ENCODE measurements at places on chromosomes 1 and 21.

DNA sequence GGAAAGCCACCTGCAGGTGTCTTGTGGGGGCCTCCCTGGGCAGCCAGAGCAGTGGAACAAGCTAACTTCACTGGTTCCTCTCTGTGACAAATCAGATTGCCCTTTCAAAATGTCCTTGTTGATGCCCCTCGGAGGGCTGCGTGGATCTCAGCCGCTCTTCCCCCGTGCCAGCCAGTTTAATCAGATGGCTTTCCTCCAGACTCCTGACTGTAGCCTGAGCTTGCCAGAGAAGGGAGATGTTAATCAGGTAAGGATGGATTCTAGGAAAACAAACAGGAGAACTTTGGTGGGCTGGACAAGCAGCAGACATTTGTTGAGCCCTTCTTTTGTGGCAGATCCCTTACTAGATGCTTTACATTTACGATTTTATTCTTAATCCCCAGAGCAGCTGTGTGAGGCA lies 88.2 kb downstream of the DMRTA2 start:
- no peak for DNase-seq

- DNase-seq: no peak
These were observed 310.9 kb downstream of the NTNG1 start for GRCh38 chr1:107451715-107452114.

GRCh38 chr1:39701049-39701439 lies 9.8 kb upstream of the HPCAL4 start:
- DNase-seq: no peak

DNA sequence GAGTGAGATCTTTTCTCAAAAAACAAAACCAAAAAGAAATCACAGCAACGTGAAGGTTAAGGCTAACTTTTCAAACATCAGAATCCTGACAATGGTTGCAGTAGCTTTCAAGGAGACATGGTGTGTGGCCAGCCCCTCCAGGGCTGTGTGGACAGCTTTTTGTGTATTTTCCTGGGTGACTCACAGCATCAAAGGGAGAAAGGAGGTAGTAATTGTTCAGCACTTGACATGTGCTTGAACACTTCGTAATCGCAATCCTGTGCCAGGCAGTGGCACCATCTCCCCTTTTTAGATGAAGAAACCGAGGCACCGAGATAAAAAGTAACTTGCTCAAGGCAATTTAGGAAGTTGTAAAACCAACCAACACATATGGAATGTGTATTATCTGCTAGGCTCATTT lies 10.3 kb downstream of the NBL1 start:
- DNase-seq: no peak

GRCh38 chr1:45205011-45205909 lies 1.1 kb downstream of the ZSWIM5 start:
- DNase-seq: no peak

- no peak for DNase-seq
These were observed 145.5 kb downstream of the TIAM1 start for GRCh38 chr21:31198575-31198974.

DNA sequence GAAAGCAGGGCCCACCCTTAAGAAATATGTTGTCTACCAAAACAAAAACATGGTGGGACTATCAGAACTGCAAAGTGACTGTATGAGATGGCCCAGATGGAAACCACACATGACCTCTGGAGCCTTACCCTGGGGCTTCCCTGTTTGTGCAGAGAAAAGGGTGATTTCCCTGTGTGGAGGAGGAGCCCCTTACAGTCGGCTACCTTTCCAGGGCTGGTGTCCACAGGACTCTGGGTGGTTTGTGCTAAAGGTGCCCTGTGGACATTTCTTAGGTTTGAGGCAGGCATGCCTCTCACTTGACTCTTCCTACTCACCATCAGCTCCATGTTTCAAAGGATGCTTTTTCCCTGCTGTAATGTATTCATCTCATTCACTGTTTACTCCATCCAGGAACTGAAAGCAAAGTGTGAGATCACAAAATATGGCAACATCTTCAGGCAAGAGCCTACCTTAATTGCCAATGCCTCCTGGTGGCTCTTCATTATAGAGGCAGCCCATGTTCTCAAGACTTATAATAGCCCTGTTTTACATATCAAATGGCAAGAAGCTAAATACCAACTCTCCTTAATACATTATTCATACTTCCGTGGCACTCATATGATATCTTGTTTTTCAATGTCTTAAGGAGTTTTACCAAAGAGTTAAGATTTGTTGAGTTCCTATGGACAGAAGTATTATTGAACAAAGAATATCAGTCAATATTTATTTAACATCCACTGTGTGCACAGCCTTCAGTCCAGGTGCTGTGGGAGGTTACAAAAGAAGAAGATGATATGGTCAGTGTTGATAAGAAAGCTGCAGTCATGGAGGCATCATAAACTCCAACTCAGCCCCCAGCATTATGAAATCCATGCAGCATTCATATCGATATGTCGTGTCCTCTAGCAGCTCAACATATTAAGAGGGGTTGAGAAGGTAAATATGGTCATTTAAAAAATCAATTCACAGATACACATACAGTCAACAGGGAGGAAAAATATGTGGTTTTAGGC lies 15.5 kb upstream of the TFF3 start:
- no peak for DNase-seq

- DNase-seq: no peak
These were observed 20.9 kb downstream of the STYXL2 start for GRCh38 chr1:167114725-167115124.

DNA sequence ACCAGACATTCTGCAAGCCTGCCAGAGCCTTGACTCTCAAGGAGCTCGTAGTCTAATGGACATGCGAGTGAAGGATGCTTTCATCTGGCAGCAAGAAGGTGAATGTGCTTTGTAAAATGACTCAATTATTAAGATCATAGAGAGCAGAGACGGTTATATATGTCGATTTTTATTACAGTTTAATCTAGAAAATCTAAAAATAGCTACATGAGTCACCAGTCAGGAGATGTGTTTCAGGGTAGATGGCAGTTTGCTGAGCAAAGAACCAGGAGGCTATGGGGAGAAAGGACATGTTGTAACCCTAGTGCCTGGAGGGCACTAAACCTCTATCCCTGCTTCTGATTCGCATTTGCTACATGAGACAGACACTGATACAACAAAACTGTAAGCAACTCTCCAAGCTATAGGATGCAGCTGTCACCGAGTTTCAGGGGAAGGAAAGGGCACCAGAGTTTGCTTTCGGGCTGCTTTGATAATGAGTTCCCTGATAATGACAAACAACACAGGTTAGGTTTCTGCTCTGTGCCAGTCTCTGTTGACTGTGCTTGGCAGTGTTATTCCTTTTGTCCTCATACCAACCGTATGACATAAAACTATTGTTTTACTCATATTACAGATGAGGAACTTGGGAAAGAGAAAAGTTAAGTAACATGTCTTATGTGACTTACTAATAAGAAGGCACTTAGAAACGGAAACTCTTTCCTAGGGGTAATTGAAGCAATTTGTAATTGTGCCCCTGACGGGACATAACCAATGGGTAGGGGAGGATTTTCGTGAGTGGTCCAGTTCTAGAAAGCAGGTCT lies 43.2 kb downstream of the C1orf198 start:
- no peak for DNase-seq

DNA sequence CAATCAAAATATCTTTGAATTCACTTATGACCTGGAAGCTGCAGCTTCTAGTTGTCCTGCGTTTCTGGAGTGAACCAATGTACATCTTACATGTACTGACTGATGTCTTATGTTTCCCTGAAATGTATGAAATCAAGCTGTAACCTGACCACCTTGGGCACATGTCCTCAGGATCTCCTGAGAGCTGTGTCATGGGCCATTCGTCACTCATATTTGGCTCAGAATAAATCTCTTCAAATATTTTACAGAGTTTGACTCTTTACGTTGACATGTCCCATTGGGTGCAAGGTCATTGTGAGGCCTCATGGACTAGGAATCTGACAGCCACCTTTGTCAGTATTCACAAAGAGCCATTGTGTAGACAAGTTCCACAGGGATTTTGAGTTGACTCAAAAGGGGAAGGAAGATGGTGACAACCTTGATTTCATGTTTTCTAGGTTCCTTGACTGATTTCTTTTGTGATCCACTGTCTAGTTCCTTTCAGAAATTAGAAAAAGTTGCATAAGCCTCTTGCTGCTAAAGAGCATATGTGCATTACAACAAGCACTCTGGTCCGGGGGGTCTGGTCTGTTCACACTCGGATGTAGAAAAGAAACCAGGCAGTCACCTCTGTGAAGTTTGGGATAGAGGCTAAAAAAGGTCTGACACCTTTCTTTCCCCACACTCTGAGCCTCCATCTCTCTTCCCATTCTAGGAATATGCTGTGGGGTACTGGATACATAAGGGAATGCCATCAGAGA lies 10.7 kb downstream of the CHI3L2 start:
- DNase-seq: no peak

DNA sequence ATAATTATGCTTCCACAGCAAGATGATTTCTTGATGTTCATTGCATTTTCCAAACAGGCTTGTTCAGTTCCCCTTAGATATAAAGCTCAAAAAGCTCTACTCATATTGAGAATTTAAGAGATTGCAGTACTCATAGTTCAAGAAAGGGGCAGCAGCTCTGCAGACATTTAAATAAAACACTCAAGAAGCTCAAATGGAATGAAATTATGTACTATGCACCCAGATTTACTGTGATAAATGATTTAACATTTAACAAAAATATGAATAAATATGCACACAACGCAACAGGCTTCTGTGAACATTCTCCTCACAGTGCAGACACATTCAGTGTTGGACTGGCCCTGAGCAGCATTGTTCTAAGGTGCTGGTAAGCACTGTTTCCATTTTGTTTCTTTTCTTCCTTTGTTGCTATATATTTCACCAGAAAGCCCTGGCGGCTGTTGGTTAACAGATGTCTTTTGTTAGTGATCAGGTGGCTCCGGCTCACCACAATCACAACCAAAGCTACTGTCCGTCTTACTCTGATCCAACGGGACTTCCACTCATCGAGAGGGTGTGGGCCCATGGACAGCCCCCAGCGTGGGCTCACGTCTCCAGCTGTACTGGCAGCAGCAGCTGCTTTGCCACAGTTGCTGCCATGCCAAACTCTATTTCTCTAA lies 1440.3 kb downstream of the NCAM2 start:
- no peak for DNase-seq

DNA sequence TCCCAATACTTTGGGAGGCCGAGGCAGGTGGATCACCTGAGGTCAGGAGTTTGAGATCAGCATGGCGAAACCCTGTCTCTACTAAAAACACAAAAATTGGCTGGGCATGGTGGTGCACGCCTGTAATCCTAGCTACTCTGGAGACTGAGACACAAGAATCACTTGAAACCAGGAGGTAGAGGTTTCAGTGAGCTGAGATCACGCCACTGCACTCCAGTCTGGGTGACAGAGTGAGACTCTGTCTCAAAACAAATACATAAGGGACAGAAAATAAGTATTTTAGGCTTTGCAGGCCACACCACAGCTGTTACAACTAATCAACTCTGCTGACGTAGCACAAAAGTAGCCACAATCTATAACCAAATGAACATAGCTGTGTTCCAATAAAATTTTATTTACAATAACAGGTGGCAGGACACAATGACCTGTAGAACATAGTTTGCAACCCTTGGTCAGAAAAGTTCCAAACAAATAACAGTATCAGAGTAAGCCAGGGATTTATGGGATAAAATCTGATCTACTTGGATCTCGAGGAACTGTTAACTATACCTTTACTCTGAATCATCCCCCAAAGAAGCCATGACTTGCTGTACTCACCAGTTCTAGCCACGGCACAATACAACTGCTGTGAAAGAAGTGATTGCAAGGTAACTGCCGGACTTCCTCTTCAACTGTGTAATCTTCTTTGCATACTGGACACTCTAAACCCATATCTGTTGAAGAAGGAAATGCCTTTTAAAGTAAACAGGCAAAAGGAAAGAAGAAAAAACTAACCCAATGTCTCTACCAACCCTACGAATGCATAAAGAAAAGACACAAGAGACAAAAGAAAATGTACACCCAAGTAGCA lies 28.3 kb downstream of the CD160 start:
- no peak for DNase-seq

DNA sequence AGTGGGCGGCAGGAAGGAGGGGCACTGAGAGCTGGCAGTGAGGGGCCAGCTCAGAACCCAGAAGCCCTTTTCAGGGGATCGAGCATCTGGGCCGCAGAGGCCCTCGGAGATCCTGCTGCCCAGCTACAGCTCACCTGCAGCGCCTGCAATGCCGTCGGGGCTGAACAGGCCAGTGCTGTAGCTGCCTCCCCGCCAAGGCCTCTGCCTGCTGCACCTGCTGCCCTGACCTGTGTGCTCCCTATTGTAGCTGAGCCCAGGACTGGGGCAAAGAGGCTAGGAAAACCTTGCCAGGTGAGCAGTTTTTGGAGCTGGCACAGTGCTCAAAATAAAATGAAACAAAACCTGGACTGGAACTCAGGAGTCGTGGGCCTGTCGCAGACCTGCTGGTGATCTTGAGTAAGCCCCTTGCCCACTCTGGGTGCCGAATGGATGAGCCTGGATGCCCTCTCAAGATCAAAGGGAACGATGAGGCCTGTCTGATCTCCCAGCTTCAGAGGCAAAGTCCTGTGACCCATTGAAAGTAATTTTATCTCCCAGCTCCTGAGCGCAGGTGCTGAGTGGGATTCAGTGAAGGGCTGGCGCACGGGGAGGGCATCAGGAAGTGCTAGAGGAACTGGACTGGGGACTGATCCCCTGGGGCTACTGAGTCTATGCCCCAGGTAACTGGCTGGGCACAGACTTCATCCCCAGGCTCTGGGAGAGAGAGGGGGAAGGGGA lies 154.6 kb downstream of the FOXD2 start:
- no peak for DNase-seq

DNA sequence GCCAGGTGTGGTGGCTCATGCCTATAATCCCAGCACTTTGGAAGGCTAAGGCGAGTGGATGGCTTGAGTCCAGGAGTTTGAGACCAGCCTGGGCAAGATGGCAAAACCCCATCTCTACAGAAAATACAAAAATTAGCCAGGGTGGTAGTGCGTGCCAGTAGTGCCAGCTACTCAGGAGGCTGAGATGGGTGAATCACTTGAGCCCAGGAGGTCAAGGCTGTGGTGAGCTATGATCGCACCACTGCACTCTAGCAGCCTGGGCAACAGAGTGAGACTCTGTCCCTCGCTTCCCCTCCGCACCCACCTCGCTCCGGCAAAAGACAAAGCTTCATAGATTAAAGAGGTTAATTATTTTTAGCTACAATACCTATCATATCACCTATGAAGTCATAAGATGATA lies 100.0 kb downstream of the HHAT start:
- DNase-seq: no peak

- DNase-seq: no peak
These were observed 119.1 kb upstream of the ADAR start for GRCh38 chr1:154726896-154727753.

GRCh38 chr1:45305231-45305630 lies 21.5 kb upstream of the HPDL start:
- no peak for DNase-seq

- DNase-seq: no peak
These were observed 35.7 kb downstream of the KLHDC7A start for GRCh38 chr1:18516473-18516872.

DNA sequence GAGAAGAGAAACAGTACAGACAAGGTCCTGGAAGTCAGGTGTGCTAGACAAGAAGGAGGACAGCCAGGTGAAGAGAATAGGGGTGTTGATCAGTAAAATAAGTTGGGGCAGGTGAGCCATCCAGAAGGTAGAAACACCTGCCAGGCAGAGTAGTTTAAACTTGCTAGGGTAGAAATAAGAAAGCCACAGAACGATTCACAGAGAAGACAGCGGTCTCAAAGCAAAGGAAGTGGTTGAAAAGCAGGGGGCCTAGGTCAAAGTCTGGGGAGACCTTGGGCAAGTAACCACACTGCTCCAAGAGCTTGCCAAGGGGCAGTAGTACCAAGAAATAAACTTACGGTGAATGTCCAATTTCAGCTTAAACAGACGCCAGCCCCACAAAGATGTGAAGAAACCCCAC lies 116.6 kb upstream of the PROX1 start:
- no peak for DNase-seq

Measured in stimulated activated CD8-positive, alpha-beta memory T cell treated with anti-CD3 and anti-CD28 coated beads, Interleukin-15, amount 100 ng/mL, for 48 hours (primary cell).